ENCODE measurements at places on chromosomes 12 and 14. TPM values are rescaled to one million over a fixed set of nuclear protein-coding genes. Genes with fewer than 3 reads are reported as not detected.

The WSCD2 gene
- not detected for total RNA-seq

The NDUFA9 gene
- total RNA-seq: 90.7 TPM

The MYBPC1 gene
- not detected for total RNA-seq

The TNFAIP2 gene
- 9.4 TPM for total RNA-seq

The TGM1 gene
- 2.5 TPM for total RNA-seq

The KRT8 gene
- 0.83 TPM for total RNA-seq

DNA sequence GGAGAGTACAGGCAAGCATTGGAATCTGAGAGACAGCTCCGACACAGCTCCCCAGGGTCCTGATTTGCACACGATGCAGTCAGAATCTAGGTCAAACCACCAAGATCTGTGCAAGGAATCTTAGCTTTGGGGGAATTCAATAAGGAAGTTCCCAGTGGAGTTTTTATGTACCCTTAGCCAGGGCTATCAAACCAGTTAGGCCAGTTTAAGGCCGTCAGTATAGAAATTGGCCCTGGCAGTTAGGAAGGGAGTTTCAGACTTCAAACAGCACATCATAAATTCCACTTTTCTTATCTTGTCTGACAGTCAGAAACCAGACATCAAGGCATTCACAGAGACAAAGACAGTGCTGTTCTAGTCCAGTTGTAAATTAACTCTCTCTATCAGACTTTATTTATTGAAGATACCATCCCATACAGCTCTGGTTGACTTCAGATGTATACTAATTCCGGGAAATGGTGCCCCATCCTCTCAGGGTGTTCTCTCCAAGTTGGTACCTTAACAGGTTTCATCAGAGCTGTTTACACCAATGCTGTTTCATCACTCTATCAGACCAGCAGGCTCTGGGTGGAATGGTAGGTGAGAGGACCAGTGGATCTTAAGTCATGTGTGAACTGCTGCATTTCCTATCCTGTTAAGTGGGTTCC, 157.5 kb upstream of the ATF7IP start:
- no peak for DNase-seq

- no peak for DNase-seq
Observed at GRCh38 chr12:102372087-102372486, 108.3 kb downstream of the IGF1 start.

DNA sequence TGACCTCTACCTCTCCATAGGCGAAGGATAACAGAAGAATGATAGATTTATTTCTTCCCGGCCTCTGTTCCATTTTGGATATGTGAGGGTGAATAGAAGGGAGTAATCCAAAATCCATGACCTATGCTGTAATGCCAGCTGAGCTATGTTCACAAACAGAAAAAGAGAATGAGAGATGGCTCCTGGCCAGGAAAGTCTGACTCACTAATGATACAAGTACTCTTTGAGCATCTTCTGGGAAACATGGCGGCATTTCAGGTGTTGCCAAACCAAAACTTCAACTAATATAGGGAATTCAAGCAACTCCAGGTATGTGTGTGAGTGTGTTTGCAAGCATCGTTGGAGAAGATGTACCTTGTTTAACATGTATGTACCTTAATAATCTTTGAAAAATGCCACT, 55.1 kb downstream of the MED13L start:
- peak; percentile 93 for DNase-seq

- DNase-seq: no peak
Observed at GRCh38 chr12:123388951-123389559, 5.1 kb downstream of the KMT5A start.
